ENCODE measurements at places on chromosomes 1 and 21. TPM values are rescaled to one million over a fixed set of nuclear protein-coding genes. Genes with fewer than 3 reads are reported as not detected.

- no peak overlapping the region for H3K27ac ChIP-seq
- DNase-seq = no peak
- H3K27me3 ChIP-seq = no peaks in the 10 kb centered on the region
These were observed 29.9 kb upstream of the DISP1 start for GRCh38 chr1:222784916-222785315.

DNA sequence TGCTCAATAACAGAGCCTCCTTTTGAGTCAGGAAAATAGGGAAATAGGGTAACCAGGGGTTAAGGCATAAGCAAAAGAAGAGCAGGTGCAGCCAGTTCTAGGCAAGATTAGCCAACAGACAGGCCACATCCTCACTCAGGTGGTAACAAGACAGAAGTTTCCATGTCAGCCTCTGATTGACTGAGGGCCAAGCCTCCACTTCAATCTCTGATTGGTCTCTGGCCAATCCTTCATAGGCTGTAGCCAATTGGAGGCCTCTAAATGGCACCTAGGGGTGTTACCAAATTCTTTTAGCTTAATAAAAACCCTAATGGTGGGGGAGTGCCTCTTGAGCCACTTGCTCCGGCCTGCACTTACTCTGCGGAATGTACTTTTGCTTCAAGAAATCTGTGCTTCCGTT, 37.2 kb downstream of the LACTBL1 start:
- DNase-seq = no peak

DNA sequence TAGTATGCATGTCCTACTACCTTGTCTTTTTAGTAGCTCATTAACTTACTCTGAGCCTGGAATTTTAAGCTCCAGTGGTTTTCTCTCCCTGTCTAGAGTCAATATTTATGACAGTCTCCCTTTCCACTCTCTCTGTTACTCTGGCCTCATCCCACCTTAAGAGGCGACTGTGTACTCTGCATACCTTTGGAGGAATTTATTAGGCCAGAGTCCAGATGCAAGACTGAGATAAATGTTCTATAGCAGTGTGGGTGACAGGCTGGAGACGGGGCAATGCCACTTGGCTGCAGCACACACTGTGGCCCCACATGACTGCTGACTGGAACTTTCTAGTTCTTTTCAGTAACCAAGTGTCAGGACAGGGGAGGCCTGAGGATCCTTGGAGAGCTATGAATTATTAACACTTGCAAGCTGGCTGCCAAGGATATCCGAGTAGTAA, 4.1 kb upstream of the PDZK1 start:
- H3K27me3 ChIP-seq = no peaks in the 10 kb centered on the region
- H3K27ac ChIP-seq = no peak overlapping the region
- H3K4me3 ChIP-seq = no peak overlapping the region
- no peaks in the 10 kb centered on the region for H3K36me3 ChIP-seq
- no peak for DNase-seq
- no peaks in the 10 kb centered on the region for H3K4me1 ChIP-seq

DNA sequence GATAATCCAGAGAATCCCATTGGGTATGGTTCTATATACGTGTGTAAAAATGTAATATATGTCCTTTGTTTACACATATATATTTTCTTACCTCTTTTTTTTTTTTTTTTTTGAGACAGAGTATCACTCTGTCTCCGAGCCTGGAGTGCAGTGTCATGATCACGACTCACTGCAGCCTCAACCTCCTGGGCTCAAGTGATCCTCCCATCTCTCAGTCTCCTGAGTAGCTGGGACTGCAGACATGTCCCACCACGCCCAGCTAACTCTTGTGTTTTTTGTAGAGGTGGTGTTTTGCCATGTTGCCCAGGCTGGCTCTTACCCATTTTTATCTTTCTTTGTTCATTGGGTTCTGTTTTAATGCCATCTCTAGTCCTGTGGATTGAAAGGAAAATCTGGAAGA, 59.5 kb downstream of the ZBTB17 start:
- H3K4me1 ChIP-seq = peaks cover 9% of the 10 kb centered on the region
- peak overlapping the region; percentile 58 for H3K27ac ChIP-seq
- peaks cover 2% of the 10 kb centered on the region for H3K36me3 ChIP-seq
- no peak for DNase-seq
- H3K4me3 ChIP-seq = no peak overlapping the region

DNA sequence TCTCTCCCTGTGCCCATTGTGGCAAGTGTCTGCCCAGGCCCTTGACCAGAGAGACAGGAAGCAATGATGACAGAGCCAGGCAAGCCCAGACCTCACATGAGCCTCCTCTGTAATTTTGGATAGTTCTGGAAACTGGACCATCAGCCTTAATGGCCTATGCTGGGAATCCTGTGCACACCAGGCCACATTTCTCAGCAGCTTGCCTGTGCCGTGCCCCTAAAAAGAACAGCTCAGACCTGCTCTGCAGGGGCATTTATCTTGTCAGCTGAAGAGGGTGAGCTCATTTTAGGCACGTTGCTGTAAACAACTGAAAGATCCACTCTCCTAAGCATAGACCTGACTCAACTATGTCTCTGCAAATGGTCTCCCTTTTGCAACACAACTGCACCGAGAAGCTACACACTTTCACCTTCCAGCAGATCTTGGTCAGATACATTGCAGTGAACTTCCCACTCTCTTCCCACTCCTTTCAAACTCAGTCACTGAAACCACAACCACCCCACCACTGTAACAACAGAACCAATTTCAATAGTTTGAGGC, 53.5 kb upstream of the BACH1 start:
- no peak overlapping the region for H3K27ac ChIP-seq
- no peaks in the 10 kb centered on the region for H3K36me3 ChIP-seq
- H3K4me3 ChIP-seq = no peak overlapping the region
- no peaks in the 10 kb centered on the region for H3K27me3 ChIP-seq

DNA sequence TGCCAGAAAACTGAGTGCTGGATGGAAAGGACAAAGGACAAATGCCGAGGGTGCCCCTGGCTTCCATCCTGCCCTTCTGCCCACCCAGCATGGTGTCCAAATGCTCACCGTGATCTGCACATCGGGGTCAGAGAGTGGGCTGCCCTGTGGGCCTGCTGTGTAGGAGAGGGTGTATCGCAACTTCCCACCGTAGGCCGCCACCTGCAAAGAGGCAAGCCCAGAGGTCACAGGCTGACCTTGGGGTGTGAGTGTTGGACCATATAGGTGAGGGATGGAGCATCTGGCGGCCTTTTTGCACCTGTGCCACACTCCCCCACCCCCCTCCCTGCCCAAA, 53.5 kb downstream of the LDLRAD2 start:
- H3K36me3 ChIP-seq = no peaks in the 10 kb centered on the region
- no peak overlapping the region for H3K4me3 ChIP-seq
- no peaks in the 10 kb centered on the region for H3K27me3 ChIP-seq
- no peak for DNase-seq
- peaks cover 9% of the 10 kb centered on the region for H3K4me1 ChIP-seq

DNA sequence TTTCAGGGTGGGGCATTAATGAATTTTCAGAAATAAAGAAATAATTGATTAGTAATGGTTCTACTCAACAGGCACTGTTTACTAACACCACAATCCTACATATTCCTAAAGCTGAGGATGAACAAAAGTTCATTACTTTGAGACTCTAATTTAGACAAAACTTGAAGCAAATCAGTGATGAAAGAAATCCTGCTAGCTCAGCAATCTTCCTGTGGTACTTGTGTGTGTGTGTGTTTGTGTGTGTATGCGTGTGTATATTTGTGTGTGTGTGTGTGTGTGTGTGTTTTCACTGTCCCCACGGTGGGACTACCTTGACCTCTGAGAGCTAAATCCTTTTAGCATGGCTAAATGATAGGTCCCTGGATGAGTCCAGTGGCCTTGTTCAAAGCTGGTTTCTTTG, 48.5 kb upstream of the RAB3GAP2 start:
- no peak overlapping the region for H3K4me3 ChIP-seq
- no peaks in the 10 kb centered on the region for H3K36me3 ChIP-seq
- H3K27ac ChIP-seq = no peak overlapping the region
- no peaks in the 10 kb centered on the region for H3K4me1 ChIP-seq
- H3K27me3 ChIP-seq = no peaks in the 10 kb centered on the region

- no peak overlapping the region for H3K4me3 ChIP-seq
- H3K27me3 ChIP-seq = no peaks in the 10 kb centered on the region
- H3K4me1 ChIP-seq = peaks cover 21% of the 10 kb centered on the region
- no peak for DNase-seq
- no peaks in the 10 kb centered on the region for H3K36me3 ChIP-seq
These were observed 38.7 kb downstream of the ETNK2 start for GRCh38 chr1:204112876-204113730.

GRCh38 chr1:218904416-218904815, 269.3 kb upstream of the LYPLAL1 start:
- no peak for DNase-seq
- H3K27ac ChIP-seq = no peak overlapping the region
- H3K36me3 ChIP-seq = no peaks in the 10 kb centered on the region

Gene ITGB3BP
- 6.1 TPM for total RNA-seq

Gene ROR1
- total RNA-seq = 4.3 TPM

Gene INAVA
- total RNA-seq = not detected

Data from gastrocnemius medialis (tissue), 4 donors.